Spleen (tissue), 13 donors: ENCODE measurements at places on chromosomes 3 and 15. TPM values are rescaled to one million over a fixed set of nuclear protein-coding genes. Genes with fewer than 3 reads are reported as not detected.
A peak's percentile ranks its signal among the peaks of the same experiment; 100 is the strongest.

Gene SMCO1
- not detected for polyA plus RNA-seq

GRCh38 chr3:121913305-121913990 lies 19.2 kb downstream of the SLC15A2 start:
- H3K36me3 ChIP-seq = no peaks in the 10 kb centered on the region
- no peaks in the 10 kb centered on the region for H3K4me1 ChIP-seq
- H3K4me3 ChIP-seq = no peak overlapping the region
- no peak overlapping the region for H3K27ac ChIP-seq
- DNase-seq = no peak

Gene EOMES
- polyA plus RNA-seq = 2.3 TPM

DNA sequence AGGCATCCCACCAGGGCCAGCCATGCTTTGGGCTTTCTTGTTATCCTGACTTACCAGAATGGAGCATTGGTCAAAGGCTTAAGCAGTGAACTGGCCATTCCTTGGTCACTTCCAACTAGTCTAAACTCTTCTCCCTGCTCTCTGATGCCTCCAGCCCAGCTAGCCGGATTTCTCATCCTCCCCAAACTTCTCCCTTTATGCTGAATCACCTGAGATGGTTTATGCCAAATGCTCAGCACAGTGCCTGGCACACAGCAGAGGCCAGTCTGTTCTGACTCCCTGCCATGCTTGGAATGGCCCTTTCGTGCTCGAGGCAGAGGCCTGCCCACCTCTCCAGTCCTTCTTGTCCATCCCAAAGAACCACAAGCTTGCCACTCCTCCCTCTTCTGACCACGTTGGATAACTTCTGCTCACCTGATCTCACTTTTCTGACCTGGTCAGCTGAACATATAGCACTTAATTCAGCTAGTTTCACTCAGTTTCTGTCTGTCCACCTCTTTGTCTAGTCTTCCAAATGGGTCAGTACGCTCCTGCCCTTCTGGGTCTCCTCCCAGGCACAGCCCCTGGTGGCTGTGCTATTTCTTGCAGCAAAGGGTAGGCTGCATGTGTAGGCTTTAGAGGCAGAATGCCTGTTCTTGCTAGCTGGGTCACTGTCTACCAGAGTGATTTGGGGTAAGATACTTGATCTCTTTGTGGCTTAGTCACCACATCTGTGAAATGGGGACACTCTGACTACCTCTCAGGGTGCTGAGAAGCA lies 2.2 kb upstream of the RBP1 start:
- no peaks in the 10 kb centered on the region for H3K27me3 ChIP-seq
- no peaks in the 10 kb centered on the region for H3K36me3 ChIP-seq
- no peak for DNase-seq
- no peak overlapping the region for H3K27ac ChIP-seq

Gene MAGEL2
- polyA plus RNA-seq = 0.02 TPM

Gene PLA2G4D
- not detected for polyA plus RNA-seq

Gene CCK
- not detected for polyA plus RNA-seq

- no peaks in the 10 kb centered on the region for H3K36me3 ChIP-seq
- H3K4me1 ChIP-seq = no peaks in the 10 kb centered on the region
- H3K27ac ChIP-seq = no peak overlapping the region
- H3K4me3 ChIP-seq = no peak overlapping the region
- DNase-seq = no peak
These were observed 58.1 kb upstream of the HACD2 start for GRCh38 chr3:123642957-123643330.

DNA sequence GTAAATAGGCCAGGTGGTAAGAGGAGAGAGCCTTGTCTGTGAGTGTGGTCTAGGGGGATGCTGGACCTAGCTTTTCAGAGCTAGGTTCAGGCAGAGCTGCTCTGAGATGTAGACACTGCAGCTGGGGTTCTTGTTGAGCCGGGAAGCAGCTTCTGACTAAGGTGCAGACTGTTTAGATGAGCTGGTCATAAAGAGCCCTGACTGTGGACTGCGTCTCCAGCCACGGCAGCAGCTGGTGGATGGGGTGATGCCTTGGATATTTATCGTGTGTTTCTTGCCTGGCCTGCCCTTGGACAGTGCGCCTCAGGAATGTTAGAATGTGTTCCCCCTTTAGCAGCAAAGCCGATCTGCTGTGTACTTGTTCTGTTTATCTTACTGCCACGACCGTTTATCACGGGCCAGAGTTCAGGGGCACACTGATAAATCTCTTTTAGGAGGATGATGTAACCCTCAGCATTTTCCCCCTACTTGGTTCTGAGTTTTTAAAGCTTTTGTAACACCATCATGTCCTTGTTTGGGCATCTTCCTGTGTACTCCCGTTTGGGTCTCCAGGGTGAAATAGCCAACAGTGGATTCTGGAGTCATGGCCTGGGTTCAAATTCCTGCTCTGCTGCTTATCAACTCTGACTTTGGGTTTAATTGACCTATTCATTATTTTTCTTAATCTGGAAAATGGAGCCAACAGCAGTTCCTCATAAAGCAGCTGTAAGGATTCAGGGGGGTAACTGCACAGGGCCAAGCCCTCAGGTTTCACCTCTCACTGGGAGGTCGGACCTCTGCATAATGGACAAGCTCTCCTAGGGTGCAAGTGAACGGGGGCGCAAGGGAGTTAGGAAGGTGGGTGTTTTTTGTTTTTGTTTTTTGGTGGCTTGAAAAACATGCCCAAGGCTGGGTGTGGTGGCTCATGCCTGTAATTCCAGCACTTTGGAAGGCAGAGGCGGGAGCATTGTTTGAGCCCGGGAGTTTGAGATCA lies 51.4 kb downstream of the FLNB start:
- peaks cover 4% of the 10 kb centered on the region for H3K36me3 ChIP-seq
- H3K27ac ChIP-seq = peak overlapping the region; percentile 57
- peaks cover 54% of the 10 kb centered on the region for H3K4me1 ChIP-seq
- H3K27me3 ChIP-seq = no peaks in the 10 kb centered on the region
- DNase-seq = no peak
